ENCODE measurements at places on chromosomes 12 and 14.
A peak's percentile ranks its signal among the peaks of the same experiment; 100 is the strongest.

- DNase-seq, result no peak
These were observed 108.4 kb downstream of the GPR135 start for GRCh38 chr14:59356767-59357166.

DNA sequence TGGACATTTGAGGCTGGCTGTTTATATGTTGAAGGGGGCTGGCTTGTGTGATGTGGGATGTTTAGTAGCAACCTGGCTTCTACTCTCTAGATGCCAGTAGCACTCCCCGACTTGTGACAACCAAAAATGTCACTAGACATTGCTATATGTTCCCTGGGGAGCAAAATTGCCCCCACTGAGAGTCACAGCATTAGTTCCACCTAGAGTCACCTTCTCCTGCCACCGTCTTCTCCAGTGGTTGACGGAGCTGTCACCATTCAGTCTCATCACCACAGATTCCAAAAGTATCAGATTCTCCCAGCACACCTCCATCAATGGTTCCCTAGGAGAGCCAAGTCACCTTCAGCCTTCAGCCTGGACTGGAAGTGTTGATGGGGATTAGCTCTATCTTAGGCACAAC, 7.8 kb upstream of the KRT76 start:
- no peak for DNase-seq

DNA sequence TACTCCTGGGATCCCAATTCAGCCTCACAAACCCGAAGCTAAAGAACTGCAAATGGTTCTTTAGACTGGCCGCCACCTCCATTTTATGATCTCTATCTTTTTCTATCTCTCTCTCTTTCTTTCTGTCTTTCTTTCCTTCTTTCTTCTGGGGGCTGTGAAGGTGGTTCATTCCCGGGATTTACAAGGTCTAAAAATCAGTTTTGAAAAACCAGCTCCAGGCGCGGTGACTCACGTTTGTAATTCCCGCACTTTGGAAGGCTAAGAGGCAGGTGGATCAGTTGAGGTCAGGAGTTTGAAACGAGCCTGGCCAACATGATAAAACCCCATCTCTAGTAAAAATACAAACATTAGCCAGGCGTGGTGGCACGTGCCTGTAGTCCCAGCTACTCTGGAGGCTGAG, 67.2 kb upstream of the VASH1 start:
- DNase-seq, result no peak

GRCh38 chr12:54232790-54233189, 44.0 kb upstream of the SMUG1 start:
- DNase-seq, result no peak

GRCh38 chr14:75821831-75822521, 159.8 kb downstream of the TGFB3 start:
- DNase-seq, result no peak

DNA sequence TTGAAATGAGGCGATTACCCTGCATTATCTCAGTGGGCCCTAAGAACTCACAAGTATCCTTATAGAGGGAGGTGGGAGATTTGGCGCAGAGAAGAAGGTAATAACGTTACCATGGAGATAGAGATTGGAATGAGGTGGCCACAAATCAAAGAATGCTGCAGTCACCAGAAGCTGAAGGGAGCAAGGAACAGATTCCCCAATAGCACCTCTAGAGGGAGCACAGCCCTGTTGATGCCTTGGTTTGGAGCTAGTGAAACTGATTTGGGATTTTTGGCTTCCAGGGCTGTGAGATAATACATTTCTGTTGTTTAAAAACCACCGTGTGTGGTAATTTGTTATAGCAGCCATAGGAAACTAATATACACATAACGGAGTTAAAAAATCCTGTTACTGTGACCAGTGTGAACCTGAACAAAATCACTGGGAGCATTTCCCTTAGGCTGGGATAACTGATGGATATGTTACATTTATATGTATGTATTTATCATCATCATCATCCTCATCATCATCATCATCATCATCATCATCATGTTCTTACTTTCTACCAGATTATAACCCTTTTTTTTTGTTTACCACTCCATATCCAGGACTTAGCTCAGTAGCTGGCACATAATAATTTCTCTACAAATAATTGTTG, 100.3 kb downstream of the LIN7A start:
- peak; percentile 40 for DNase-seq

DNA sequence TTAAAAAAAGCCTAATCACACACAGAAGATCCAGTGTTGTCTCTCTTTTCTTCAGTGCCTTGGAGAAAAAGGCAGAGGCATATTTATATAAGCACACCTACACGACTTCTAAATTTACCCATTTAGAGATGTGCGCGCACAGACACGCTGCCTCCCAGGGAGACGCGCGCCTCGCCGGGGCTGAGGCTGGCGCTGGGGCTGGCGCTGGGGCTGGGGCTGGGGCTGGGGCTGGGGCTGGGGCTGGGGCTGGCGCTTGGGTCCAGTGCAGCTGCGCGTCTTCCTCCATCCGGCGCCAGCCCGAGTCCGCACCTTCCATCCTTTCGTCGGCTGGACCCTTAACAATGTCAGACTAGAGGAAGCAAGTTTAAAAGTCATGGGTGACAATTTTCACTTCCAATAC, 118.4 kb upstream of the ARID2 start:
- DNase-seq, result no peak

DNA sequence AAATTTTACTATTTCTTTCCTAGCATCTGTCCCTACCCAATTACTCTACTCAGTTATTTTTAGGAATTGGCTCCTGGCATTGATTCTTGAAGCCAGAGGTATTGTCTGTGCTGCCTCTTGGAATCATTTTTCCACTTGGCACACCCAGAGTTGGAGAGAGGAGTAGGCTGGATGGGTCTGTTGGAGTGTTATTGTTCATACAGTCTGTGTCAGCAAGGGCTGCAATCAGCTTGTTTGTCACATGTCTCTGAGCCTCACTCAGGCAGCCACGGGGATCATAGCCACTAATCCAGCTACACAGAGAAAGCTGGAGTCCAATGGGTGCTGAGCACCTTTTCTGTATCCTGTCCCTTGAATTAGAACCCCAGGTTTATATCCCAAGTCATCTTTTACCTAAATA, 176.0 kb upstream of the DYRK2 start:
- DNase-seq, result no peak

- DNase-seq, result no peak
These were observed 63.9 kb downstream of the DENND5B start for GRCh38 chr12:31527083-31527482.

DNA sequence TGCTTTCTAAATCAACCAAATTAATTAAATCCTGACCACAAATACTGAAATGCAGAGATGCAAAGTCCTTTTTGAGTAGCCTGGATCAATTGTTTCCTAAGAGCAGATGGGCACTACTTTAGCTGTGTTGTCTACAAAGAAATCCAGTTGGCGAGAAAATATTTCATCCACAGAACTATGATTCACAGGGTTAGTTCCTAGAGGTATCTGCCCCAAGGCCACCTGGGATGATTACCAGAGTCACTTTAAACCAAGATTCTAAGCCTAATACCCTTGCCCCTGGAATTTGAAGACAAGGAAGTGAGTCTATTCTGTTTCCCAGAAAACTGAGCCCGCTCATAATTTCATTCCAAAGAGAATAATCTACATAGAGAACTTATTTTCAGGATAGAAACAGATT, 198.4 kb downstream of the PPM1H start:
- no peak for DNase-seq

GRCh38 chr12:107488666-107489065, 196.9 kb upstream of the PWP1 start:
- no peak for DNase-seq

DNA sequence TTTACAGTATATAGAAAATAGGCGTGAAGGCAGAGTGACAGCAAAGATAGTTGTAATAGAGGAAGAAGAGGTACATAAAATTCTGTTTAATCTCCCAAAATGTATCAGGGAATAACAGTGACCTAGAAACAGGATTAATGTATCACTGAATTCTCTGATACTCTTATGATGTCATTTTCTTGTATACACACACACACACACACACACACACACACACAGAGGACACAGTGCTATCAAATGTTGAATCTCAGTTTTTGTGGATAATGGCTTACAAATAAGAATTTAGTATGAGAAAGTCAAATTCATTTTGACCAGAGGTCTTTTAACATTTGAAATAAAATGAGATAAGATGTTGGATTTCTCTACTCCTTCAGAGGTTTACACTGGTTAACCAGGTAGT, 4.3 kb upstream of the LRIG3 start:
- DNase-seq, result no peak

GRCh38 chr12:57134949-57135348, 6.7 kb downstream of the LRP1 start:
- no peak for DNase-seq
